ENCODE measurements at places on chromosomes 7 and 10.

- DNase-seq: no peak
Observed at GRCh38 chr7:80008039-80008438, 126.6 kb upstream of the GNAI1 start.

DNA sequence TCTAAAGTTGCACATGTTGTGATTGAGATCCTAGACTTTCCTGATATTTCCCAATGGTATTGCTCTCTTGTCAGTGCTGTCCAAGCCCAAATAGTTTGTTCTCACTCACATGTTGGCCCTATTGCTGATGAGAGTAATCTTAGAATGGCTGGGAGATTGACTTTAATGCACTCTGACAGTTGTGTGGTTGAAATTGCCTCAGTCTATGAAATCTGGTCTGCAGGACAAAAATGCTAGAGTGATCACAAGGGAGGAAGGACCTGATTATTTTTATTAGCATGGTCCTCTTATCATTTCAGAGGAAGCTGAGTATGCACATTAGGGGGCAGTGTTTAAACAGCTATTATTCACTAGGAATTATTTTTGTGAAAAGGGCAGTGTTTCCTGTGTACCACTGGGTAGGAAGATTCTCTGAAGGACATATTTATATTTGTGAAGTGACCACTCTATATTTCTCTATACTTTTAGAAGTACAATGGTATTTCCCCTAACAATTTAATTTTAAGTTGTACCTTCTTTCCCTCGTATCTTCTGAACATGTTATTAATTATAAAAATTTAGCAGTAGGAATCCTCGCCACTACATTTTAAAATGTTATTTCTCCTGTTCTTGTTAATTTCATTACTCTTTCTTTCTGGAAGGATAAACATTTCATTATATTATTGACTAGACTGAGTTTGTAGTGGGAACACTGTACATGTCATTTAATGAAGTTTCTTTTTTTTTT lies 64.4 kb downstream of the SUGCT start:
- no peak for DNase-seq

- no peak for DNase-seq
Observed at GRCh38 chr7:4556868-4557793, 125.0 kb upstream of the FOXK1 start.

GRCh38 chr10:98848361-98848760 lies 387.3 kb downstream of the HPSE2 start:
- DNase-seq: no peak

DNA sequence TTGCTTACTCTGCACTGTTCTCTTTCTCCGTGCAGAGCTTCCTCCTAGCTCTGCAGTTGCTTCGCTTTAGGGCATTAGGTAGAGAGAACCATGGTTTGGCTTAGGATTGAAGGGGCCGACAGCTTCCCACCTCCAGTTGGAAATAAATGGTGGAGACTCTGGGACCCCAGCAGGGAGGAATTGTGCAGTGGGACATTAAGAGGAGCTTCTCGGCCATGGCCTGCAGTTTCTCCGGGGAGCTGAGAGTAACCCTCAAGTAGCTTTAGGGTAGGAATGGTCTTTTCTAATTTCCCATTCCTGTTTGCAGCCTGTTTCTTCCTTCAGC lies 1.2 kb downstream of the SUFU start:
- DNase-seq: no peak

DNA sequence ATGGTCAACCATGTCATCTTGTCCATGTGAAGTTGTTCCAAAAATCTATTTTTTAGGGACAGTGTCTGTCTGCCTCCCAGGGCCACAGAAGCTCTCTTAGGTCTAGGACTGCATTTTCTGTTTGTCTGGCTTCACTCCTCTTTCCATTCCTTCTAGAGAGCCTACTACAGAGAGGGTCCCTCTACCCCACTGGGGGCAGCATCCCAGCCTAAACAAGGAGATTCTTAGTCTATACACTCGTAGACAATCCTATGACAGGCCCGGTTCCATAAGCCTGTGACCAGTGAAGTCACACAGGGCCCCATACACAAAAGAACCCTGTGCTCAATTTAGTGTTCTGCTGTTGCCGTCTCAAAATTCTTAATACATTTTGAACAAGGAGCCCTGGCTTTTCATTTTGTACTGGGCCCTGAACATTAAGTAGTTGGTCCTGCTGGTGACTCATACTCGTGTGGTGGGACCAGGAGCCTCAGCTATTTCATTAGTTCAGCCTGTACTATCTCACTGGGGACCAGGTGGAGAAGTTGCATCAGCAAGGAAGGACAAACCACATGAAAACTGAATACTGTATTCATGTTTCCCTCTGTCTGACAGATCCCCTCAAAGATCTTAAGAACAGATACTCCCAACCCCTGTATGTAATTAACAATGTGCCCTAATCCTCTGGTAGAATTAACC lies 23.5 kb upstream of the FAM180A start:
- no peak for DNase-seq

DNA sequence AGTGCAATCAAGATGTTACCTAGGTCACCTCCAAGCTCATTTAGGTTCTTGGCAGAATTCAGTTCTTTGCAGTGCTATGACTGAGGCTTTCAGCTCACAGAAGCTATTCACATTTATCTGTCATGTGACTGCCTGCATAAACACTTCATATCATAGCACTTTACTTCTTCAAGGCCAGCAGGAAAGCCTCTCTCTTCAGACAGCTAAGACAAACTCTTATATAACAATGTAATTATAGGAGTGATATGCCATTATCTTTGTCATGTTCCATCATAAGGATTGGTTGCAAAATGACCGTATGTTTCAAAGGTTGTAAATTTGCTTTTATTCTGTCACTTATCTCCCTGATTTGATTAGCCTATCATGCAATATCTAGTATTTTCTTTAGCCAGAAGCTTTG lies 78.8 kb upstream of the TMEM196 start:
- no peak for DNase-seq

DNA sequence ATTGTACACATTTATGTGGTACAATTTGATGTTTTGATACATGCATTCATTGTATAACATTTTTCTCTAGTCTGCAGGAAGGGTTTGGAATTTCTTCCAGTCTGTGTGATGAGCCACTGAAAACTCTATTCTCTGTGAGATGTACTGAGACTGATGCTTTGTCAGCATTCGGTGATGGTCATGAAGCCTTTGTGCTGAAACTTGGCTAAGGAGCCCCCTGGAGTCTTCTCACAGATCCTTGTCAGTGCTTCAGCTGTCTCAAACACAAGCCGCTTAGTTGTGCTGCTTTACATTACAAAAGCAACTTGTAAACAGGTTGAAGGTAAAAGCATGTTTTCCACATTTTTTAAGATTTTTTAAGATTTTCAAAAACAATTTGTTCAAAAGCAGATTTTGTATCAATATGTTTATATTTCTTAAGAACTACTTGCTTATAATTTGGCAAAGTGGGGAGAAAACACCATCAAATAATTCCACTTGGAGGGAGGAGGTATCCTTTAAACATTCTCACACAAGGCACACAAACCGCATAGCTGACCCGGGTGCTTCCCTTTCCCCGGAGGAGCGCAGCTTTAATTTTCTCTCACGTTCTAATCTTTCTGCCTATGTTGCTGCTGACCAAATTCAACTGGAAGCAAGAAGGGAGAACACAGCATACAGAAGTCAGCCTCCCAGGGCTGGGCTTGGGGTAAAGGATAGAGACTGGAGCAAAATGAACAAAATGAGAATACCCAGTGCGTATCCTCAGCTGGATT lies 249.8 kb upstream of the VSTM2A start:
- DNase-seq: no peak

DNA sequence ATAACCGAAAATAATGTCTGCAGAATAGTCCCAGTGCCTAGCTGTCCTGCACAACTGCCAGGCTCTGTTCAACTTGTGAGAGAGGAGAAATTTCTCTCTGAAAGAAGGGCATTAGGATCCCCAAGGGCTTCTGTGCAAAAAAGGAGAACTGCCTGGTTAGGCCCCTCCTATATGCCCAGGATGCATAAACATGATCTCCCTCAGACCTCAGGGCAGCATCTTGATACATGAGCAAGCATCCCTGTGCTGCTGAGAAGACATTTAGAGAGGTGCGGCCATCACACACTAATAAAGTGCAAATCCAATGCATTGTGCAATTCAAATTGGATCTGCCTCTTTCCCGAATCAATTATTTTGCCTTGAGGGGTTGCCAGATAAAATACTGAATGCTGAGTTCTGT lies 553.6 kb downstream of the TNS3 start:
- no peak for DNase-seq

DNA sequence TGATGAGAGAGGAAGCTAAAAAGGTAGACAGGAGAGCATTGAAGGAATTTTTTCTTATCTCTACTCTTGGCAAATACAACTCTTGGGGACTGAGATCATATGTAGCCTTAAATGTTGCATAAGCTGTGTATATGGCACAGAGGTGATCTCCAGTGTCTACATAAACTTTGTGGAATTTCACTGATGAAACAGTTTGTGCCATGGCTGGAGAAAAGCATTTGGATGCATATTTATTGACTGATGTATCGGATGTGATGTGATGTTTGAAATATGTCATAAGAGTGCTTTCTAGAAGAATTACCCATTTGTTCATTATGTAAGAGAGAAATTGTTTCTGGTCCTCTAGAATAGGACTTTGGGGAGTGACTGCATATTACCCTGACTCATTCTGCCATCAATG lies 244.9 kb upstream of the LRRTM3 start:
- no peak for DNase-seq

- no peak for DNase-seq
Observed at GRCh38 chr10:29642990-29643389, 8.2 kb upstream of the SVIL start.

- no peak for DNase-seq
Observed at GRCh38 chr10:29306688-29307087, 17.8 kb downstream of the LYZL1 start.

DNA sequence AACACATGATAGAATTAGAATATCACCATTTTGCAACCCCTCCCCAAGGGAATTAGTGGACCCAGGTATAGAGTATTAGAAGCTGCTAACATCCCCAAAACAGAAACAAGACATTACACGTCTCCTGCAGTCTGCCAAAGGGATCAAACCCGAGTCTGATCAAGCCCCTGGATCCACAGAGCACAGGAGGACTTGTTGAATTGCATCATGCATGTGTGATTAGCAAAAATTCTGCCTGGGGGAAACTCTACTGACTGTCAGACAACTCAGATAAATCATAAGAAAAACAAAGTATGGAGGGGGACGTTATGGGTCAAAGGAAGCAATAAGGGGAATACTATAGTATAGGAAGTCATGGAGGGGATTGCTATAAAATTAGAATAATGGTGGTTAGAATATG lies 116.8 kb upstream of the FGFR2 start:
- DNase-seq: no peak

DNA sequence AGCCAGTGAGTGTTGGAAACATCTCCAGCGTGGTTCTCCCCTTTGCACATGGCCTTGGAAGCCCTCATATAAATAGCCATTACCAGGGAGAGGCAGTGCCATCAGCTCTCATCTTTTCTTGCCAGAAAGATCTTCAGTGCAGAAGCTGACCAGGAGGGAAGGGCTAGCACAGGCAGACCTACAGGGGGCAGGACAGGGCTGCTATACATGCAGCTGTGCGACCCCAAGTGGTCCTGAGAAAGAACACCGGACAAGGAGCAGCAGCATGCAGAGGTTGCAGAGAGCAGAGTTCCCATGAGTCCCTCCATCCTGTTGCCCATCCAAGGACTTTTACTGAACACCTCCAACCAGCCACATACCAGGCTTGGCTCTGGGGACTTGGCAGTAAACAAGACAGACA lies 17.1 kb downstream of the GRID1 start:
- no peak for DNase-seq

GRCh38 chr7:22444181-22444971 lies 55.6 kb downstream of the STEAP1B start:
- DNase-seq: no peak

GRCh38 chr7:45661302-45661995 lies 87.3 kb downstream of the ADCY1 start:
- no peak for DNase-seq

GRCh38 chr7:8282871-8283270 lies 20.9 kb upstream of the ICA1 start:
- no peak for DNase-seq

- no peak for DNase-seq
Observed at GRCh38 chr7:126398285-126398684, 854.5 kb downstream of the GRM8 start.
